Cardiac muscle cell (in vitro differentiated cells and primary cell): ENCODE measurements at places on chromosomes 12 and 14. TPM values are rescaled to one million over a fixed set of nuclear protein-coding genes. Genes with fewer than 3 reads are reported as not detected.

DNA sequence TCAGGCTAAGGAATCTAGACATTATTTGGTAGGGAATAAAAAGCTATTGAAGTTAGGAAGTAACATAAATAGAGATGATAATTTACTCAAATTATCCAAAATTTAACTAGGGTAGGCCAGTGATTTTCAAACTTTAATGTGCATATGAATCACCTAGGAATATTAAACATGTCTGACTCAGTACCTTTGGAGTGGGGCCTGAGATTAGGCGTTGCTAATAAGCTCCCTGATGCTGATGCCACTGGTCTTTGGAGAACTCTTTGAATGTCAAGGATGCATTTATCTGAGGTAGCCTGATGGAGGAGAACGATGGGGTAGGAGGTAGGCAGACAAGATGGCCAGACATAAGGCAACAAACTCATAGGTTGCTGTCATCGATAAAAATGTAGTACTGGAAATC, 33.2 kb downstream of the EFCAB11 start:
- H3K4me1 ChIP-seq, result no peaks in the 10 kb centered on the region
- H3K4me3 ChIP-seq, result no peak overlapping the region
- H3K27ac ChIP-seq, result no peak overlapping the region
- no peaks in the 10 kb centered on the region for H3K27me3 ChIP-seq

PABPN1 gene
- total RNA-seq, result 184 and 194 TPM in 2 replicates

CNTN1 gene
- 4.7 and 5.1 TPM in 2 replicates for total RNA-seq

DNA sequence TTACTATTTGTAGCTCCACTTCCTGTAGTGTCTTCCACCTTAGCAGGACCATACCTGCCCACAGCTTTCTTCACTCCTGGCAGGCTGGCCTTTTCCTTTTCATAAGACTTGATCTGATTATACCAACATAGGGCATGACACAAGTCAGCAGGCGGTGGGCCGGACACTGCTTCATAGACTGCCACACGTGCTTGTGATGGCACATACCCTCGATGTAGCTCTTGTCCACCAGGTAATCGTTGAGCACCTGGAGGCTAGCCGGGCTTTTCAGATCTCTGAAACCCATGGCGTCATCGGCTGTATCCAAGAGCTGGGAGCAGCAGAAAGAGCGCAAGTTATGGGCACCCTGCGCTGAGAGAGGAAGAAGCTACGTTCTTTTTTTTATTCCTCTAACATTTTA, 53.7 kb upstream of the TMEM263 start:
- H3K4me3 ChIP-seq, result no peak overlapping the region
- DNase-seq, result no peak
- peaks cover 4% of the 10 kb centered on the region for H3K4me1 ChIP-seq
- H3K36me3 ChIP-seq, result no peaks in the 10 kb centered on the region

PLCZ1 gene
- total RNA-seq, result not detected in 2 replicates

GRCh38 chr14:29465095-29465494, 462.6 kb downstream of the PRKD1 start:
- H3K4me1 ChIP-seq, result peaks cover 11% of the 10 kb centered on the region
- no peaks in the 10 kb centered on the region for H3K36me3 ChIP-seq
- H3K27me3 ChIP-seq, result no peaks in the 10 kb centered on the region
- no peak overlapping the region for H3K4me3 ChIP-seq

LRP10 gene
- 40.8 and 47.1 TPM in 2 replicates for total RNA-seq

DNA sequence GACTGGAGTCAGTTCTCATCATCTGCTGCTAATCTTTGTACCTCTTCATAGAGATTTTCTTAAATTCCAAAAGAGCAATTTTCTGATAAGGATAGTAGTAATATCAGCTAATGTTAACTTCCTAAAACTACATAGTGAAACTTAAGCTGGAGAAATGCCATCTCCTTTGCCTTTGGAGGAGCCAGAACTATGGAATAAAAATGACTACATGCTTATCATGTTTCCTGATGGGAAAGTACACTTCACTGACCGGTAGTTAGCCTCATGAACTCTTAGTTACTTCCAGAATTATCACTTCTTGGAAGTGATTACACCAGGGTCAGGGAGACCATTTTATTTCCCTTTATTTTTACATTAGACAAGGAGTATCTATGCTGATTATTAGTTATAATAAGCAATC, 1222.1 kb upstream of the TMEM132C start:
- H3K27ac ChIP-seq, result no peak overlapping the region
- no peaks in the 10 kb centered on the region for H3K27me3 ChIP-seq
- no peaks in the 10 kb centered on the region for H3K4me1 ChIP-seq
- no peak for DNase-seq
- no peaks in the 10 kb centered on the region for H3K36me3 ChIP-seq

- H3K27me3 ChIP-seq, result no peaks in the 10 kb centered on the region
- H3K36me3 ChIP-seq, result no peaks in the 10 kb centered on the region
- H3K4me1 ChIP-seq, result peaks cover 9% of the 10 kb centered on the region
- no peak overlapping the region for H3K27ac ChIP-seq
- DNase-seq, result no peak
- no peak overlapping the region for H3K4me3 ChIP-seq
These were observed 3.4 kb upstream of the PGAM5 start for GRCh38 chr12:132707241-132707640.

GRCh38 chr12:100672075-100672592, 98.7 kb downstream of the GAS2L3 start:
- no peaks in the 10 kb centered on the region for H3K27me3 ChIP-seq
- peak; percentile 15 for DNase-seq
- H3K36me3 ChIP-seq, result no peaks in the 10 kb centered on the region
- H3K27ac ChIP-seq, result no peak overlapping the region

DNA sequence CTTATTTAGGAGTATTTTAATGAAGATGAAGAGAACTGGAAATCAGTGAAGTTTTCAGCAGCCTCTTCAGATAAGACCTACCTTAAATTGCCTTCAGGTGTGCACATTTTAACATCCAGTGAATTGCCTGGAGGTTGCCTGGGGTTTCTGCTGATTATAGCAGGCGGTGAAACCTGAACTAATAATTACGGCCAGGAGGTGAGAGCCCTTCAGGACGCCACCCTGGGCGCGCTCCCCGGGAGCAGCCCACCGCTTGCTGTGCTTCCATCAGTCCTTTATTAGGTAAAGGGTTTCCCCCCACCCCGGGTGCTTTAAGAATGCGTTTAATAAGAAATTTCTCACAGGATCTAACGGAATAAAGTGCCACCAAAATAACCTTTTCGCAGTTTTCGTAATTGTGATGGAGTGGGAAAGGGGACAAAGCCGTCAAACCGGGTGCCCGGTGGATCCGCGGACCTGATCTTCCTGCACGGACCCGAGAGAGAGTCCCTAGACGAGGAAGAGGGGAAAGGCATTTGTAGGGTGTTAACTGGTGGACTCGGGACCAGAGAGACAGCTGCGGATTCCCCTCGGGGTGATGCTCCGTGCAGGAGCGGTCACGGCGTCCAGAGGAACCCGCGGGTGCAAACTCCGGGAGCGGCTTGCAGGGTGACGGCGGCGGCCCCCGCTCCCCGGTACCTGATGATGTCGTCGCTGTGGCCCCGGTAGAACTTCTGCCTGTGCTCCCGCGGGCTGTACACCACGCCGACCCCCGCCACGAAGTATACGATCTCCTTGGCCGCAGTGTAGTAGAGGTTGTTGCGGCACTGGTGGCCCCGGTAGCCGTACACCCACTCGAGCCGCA, 902 bp downstream of the EML5 start:
- H3K36me3 ChIP-seq, result no peaks in the 10 kb centered on the region
- H3K4me3 ChIP-seq, result peak overlapping the region; percentile 56
- peak; percentile 8 for DNase-seq
- peaks cover 75% of the 10 kb centered on the region for H3K27me3 ChIP-seq
- H3K4me1 ChIP-seq, result no peaks in the 10 kb centered on the region

GRCh38 chr12:72493407-72493806, 221.2 kb downstream of the TRHDE start:
- H3K27me3 ChIP-seq, result no peaks in the 10 kb centered on the region
- H3K27ac ChIP-seq, result no peak overlapping the region
- no peaks in the 10 kb centered on the region for H3K36me3 ChIP-seq
- no peak overlapping the region for H3K4me3 ChIP-seq

GRCh38 chr14:84420221-84420620, 1109.7 kb upstream of the FLRT2 start:
- no peaks in the 10 kb centered on the region for H3K4me1 ChIP-seq
- no peak overlapping the region for H3K27ac ChIP-seq
- no peak overlapping the region for H3K4me3 ChIP-seq

DNA sequence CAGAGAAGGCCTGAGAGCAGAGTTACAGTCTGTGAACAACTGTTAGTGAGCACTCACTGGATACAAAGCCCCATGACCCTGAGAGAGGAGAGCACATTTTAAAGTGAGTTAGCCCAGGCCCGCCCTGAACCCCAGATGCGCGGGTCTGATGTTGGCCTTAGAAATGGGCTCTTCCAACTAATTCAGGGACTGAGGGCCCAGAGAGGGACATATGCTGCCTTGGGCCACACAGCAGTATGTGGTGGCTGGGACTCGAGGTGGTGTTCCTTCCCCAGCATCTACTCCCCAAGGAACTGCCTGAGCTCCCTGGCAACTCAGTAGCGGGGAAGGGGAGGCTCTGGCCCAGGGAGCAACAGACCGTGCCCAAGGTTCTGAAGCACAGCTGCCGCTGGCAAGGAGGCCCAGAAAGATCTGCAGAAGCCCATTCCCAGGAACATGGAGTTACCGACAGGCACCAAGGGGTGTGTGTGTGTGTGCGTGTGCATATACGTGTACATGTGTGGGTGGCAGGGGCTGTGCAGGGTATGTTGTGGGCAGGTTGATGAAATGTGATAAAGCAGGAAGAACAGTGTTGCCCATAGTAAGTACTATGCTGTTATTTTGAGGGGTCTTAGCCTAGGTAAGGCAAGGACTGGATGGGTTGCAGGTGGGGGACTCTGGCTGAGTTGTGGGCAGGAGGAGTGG, 40.5 kb downstream of the KRT80 start:
- DNase-seq, result no peak
- H3K27ac ChIP-seq, result no peak overlapping the region
- no peak overlapping the region for H3K4me3 ChIP-seq

FAM186B gene
- total RNA-seq, result 0.21 and 1.6 TPM in 2 replicates

SPX gene
- 1.5 and 3.0 TPM in 2 replicates for total RNA-seq

GRCh38 chr14:95409477-95410272, 90.0 kb upstream of the CLMN start:
- no peak for DNase-seq
- H3K27me3 ChIP-seq, result no peaks in the 10 kb centered on the region
- no peaks in the 10 kb centered on the region for H3K4me1 ChIP-seq
- no peak overlapping the region for H3K4me3 ChIP-seq
- no peak overlapping the region for H3K27ac ChIP-seq

ABHD12B gene
- not detected in 2 replicates for total RNA-seq

- no peak overlapping the region for H3K27ac ChIP-seq
- peak; percentile 66 for DNase-seq
- H3K27me3 ChIP-seq, result no peaks in the 10 kb centered on the region
- no peaks in the 10 kb centered on the region for H3K4me1 ChIP-seq
- H3K36me3 ChIP-seq, result no peaks in the 10 kb centered on the region
These were observed 26.6 kb upstream of the KLRB1 start for GRCh38 chr12:9634177-9634803.

GRCh38 chr14:34667007-34667406, 37.1 kb upstream of the SNX6 start:
- H3K27me3 ChIP-seq, result no peaks in the 10 kb centered on the region
- no peak overlapping the region for H3K4me3 ChIP-seq
- H3K27ac ChIP-seq, result no peak overlapping the region
- no peak for DNase-seq

NYNRIN gene
- total RNA-seq, result 37.2 and 56.2 TPM in 2 replicates

DNA sequence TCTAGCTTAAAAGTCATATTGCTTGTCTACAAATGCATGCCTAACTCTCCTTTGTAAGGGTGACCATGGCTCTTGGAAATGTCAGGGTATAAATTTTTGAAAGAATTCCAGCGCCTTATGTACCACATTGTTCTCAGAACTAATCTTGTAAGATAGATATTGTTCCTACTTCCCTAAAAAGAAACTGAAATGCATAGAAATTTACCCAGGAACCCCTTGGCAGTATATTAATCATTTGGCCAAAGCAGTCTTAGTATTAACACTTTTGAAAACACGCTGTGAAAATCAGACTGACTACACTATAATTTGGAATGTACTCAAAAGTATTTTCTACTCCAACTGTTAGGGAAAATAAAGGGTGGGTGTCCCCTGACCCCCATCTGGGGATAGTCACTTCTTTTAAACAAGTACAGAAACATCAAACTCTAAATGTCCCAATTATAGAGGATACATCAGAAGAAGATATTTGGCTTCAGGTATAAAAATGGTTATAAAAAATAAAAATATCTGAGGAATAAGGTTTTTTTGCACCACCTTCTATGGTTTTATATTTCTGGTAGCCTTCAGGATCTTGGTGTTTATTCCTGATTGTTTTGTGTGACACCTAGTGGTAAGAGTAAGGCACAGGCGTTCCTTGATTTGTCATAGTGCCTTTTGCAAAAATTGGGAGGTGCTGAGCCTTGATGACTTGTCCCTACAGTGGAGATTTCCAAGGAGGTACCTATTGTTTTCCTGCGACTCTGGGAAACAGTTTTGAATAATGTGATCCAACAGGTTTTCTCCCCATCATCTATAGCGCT, 2.2 kb upstream of the NFKBIA start:
- peaks cover 11% of the 10 kb centered on the region for H3K36me3 ChIP-seq
- H3K4me1 ChIP-seq, result peaks cover 31% of the 10 kb centered on the region
- no peaks in the 10 kb centered on the region for H3K27me3 ChIP-seq
- H3K4me3 ChIP-seq, result no peak overlapping the region

- H3K27me3 ChIP-seq, result no peaks in the 10 kb centered on the region
- H3K36me3 ChIP-seq, result peaks cover 5% of the 10 kb centered on the region
- DNase-seq, result no peak
- no peak overlapping the region for H3K4me3 ChIP-seq
- H3K27ac ChIP-seq, result no peak overlapping the region
These were observed 66.8 kb downstream of the CLIP1 start for GRCh38 chr12:122355706-122356105.

ADSS1 gene
- total RNA-seq, result 53.8 and 63.8 TPM in 2 replicates

KCNK10 gene
- not detected in 2 replicates for total RNA-seq

ATL1 gene
- total RNA-seq, result 0.39 and 1.5 TPM in 2 replicates

- H3K27me3 ChIP-seq, result no peaks in the 10 kb centered on the region
- H3K4me3 ChIP-seq, result no peak overlapping the region
- H3K4me1 ChIP-seq, result no peaks in the 10 kb centered on the region
- H3K27ac ChIP-seq, result no peak overlapping the region
- no peaks in the 10 kb centered on the region for H3K36me3 ChIP-seq
These were observed 24.3 kb downstream of the BTBD6 start for GRCh38 chr14:105272623-105273022.

GRCh38 chr12:110102255-110102654, 21.9 kb upstream of the IFT81 start:
- H3K36me3 ChIP-seq, result no peaks in the 10 kb centered on the region
- peaks cover 7% of the 10 kb centered on the region for H3K4me1 ChIP-seq
- H3K27me3 ChIP-seq, result no peaks in the 10 kb centered on the region
- H3K4me3 ChIP-seq, result no peak overlapping the region
- no peak overlapping the region for H3K27ac ChIP-seq

NFYB gene
- total RNA-seq, result 86.2 and 115 TPM in 2 replicates

GRCh38 chr12:121831571-121832245, 27.0 kb downstream of the HPD start:
- peaks cover 5% of the 10 kb centered on the region for H3K4me1 ChIP-seq
- H3K27me3 ChIP-seq, result no peaks in the 10 kb centered on the region
- H3K36me3 ChIP-seq, result peaks cover 11% of the 10 kb centered on the region
- no peak overlapping the region for H3K4me3 ChIP-seq
- DNase-seq, result no peak
